ENCODE measurements at places on chromosomes 2 and 18.

GRCh38 chr2:12070153-12070552, 323.7 kb downstream of the LPIN1 start:
- DNase-seq = no peak

- DNase-seq = no peak
These were observed 15.6 kb upstream of the ERBB4 start for GRCh38 chr2:212554233-212554632.

DNA sequence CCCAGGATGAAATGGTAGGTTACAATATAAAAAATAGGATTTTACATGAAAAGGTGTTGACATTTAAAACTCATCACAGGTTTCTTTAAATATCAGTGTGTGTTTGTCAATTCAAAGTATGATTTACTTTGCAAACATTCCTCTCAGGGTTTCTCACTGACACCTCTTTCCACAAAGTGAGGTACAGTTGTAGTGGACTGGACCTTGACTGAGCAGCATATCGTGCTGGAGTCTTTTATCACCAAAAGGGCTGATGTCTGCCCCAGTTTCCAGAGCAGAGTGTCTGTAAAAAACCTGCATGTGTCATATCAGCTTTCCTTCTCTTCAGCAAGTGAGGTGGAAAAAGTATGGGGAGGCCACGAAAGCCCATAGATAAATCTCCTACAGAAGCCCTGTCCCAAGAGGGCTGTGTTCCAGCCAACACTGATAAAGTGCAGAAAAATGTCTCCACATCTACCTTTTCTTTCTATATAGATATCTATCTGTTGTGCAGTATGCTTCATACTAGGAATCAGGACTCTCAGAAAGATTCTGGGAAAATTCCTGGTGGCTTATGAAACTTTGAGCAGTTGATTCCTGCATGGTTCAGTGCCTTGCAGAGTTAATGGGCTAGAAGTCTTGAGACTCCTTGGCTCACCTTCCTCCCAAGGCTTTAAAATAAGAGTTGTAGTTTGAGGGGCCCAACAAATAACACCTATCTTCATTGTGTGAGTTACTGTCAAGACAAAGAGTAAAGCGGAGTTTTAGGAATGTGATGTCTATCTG, 6.9 kb downstream of the ACYP2 start:
- DNase-seq = no peak

- no peak for DNase-seq
These were observed 2.1 kb downstream of the FZD5 start for GRCh38 chr2:207767461-207768167.

- DNase-seq = no peak
These were observed 252.0 kb upstream of the KLHL29 start for GRCh38 chr2:23132823-23133595.

GRCh38 chr18:31680433-31680811, 4.0 kb downstream of the B4GALT6 start:
- no peak for DNase-seq

DNA sequence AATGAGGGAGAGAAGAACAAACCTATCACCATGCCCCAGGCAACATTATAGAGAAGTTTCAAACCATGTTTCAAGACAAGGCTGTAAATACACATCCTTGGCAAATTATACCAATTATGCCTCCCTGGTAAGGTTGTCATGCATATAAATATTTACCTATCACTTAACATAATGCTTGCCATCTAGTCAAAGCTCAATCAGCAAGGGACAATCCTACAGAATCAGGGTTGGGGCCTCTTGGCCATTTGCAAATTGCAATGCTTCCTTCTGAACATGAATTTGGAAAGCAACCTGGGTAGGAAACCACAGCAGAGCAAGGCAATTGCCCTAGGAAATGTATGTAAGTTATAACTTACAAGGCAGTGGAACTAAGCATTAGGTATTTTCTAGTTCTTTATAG, 907.2 kb upstream of the CDH2 start:
- DNase-seq = no peak

DNA sequence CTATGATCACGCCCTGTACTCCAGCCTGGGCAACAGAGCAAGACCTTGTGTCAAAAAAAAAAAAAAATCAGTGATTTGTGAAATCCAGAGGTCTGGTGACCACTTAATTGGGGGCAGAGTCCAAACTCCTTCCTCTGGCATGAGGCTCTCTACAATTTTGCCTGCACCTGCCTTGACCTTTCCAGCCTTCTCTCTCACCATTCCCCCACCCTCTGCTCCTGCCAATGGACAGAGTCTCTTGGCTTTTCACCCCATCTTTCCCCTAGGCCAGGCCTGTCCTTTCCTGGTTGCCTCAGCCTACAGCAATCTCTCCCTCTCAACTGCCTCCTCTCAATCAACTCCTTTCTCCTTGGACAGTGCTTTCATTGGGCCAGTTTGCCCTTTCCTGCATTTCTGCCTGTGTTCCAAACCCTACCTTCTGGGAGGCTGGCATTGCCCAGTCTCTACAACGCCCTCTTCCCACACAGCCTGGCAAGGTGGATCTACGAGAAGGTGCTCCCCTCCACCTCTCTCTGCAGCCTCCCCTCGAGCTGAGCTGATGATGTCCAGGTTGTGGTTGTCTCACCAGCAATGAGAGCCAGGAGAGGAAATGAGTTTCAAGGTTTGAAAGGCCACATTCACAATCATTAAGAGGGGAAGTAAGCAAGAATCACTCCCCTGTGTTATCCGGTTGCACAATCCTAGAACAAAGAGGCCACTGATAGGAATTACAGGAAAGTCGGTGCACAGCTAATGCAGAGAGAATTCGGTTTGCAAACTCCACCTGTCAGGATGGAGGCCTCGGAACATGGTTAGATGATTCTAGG, 39.5 kb upstream of the NPAS2 start:
- DNase-seq = no peak

DNA sequence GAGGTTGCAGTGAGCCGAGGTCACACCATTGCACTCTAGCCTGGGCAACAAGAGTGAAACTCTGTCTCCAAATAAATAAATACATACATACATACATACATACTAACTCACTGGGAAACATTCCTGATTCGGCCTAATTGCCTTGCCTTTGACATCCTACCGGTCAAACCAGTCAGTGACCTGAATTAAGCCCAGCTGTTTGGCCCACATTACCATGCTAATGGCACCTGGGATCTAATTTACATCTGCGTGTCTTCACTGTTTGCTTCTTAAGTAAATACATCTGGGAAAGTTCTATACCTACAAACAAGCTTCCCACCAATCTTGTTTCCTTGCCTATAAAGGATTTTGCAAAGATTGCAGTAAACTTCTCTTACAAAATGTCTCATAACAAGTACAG, 230.2 kb upstream of the ZC3H15 start:
- DNase-seq = no peak

DNA sequence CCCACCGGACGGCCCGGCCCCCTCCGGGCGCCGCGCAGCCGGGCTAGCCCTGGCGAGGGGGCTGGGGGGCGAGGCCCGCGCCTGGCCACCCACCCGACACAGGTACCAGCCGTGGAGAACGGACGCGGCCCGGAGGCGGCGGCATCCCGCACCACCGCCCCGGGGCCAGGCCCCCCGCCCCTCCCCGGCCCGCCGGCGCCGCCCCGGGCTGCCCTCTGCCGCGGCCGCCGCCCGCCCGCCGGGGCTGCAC, 405 bp downstream of the SOS1 start:
- no peak for DNase-seq

GRCh38 chr2:216698895-216699294, 3.5 kb upstream of the IGFBP5 start:
- no peak for DNase-seq
